ENCODE measurements at places on chromosomes 4 and X.

DNA sequence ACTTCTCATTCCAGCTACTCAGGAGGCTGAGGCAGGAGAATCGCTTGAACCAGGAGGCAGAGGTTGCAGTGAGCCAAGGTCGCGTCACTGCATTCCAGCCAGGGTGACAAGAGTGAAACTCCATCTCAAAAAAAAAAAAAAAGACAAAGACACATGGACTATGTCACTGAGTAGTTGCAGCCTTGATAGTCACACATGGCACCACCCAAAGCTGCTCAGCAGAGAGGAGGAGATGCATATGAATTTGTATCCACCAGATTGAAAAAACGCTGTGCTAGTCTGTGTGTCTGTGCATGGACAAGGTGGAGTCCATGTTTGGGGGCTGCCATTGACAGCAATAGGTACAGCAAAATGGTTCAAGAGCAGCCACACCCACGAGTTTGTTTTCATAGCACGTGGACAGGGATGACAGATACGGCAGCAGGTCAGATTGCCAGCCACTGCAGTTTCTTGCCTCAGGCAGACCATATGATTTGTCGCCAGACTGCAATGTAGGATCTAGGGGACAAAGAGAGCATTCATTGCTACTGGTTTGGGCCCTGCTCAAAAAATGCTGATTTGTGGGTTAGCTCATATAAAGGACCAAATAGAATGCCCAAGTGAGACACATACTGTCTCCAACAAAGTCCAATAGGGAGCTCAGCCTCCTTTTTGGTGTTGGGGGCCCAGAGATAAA is 89.9 kb downstream of the CEP135 start:
- no peak for DNase-seq

- no peak for DNase-seq
These were observed 133.9 kb downstream of the EGF start for GRCh38 chr4:110046588-110047049.

GRCh38 chr4:47213539-47213938 is 182.2 kb downstream of the GABRB1 start:
- DNase-seq = no peak

GRCh38 chr4:158313566-158313965 is 103.3 kb downstream of the TMEM144 start:
- no peak for DNase-seq

- DNase-seq = peak; percentile 2
These were observed 124.2 kb upstream of the MBNL3 start for GRCh38 chrX:132612821-132613564.

DNA sequence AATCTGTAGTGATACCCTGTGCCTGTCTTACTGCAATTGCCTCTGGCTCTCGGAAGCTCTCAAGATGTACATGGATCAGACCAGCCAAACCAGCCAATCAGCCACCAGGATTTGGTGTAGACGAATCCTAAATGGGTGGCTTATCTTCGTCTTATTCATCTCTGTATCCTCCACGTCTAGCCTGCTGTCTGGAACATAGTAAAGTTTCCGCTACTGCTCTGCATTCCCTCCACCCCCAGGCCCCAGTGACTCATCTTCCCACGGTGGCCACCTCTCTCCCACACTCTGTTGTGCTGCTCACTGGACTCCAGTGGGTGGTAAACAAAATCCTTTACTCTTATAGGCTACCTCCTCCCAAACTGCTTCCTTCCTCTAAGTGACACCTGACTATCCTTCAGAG is 37.8 kb downstream of the SEPTIN6 start:
- no peak for DNase-seq

- no peak for DNase-seq
These were observed 103.0 kb upstream of the ENPP6 start for GRCh38 chr4:184320631-184321030.

GRCh38 chrX:1020634-1021166 is 191.7 kb downstream of the CRLF2 start:
- no peak for DNase-seq

GRCh38 chr4:170413951-170414350 is 324.2 kb upstream of the AADAT start:
- no peak for DNase-seq

- DNase-seq = no peak
These were observed 99.9 kb upstream of the ADRA2C start for GRCh38 chr4:3666263-3666662.

DNA sequence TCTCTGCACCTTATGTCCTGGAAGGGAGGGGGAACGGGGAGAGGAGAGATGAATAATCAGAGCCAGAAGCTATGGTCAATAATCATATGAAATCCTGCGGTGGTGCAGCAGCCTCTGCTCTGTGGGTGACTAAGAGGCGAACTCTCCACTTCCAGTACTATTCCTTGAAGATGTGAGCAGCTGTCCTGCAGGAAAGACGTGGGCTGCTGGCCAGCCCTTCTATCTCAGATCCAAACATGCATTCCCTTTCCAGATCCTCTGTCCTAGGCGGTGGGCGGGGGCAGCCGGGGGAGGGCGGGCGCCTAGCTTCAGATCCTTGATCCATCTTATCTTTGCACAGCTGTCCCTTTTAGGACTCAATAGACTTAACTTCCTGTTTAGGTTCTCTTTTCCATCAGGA is 34.5 kb downstream of the SPINK2 start:
- DNase-seq = no peak

DNA sequence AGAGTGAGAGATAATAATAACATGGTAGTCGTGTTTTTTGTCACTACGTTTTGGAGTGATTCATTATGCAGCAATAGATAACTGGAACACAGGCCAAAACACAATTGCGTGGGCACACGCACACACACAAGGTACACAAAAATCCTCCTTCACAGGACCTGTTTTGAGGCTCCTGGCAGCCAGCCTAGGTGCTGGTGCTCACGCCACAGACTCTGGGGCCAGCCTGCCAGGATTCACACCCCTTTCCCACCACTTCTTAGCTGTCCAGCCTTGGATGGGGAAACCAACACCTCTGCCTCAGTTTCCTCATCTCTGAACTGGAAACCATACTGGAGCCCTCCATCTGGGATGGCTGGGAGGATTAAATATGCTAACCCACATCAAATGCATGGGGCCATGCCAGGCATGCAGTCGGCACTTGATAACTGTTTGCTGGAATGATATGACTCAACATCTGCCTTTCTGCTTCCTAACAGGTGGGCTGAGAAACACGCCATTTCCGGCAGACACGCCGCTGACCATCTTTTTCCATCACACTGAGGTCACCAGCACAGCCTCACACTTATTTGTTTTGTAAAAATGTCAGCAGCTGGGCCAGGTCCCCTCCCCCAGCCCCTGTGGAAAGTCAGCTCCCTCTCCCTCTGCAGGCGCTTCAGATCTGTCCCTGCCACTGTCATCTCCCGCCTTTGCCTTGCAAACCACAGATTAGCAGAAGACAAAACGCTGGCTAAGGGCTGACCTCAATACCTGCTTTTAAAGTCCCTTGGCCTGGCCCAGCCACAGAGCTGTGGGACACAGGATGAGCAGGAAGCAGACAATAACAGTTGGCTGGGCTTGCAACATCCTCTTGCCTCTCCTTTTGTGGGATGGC is 237.5 kb downstream of the BCOR start:
- DNase-seq = peak; percentile 38

GRCh38 chr4:145823743-145824142 is 114.9 kb downstream of the ZNF827 start:
- no peak for DNase-seq

DNA sequence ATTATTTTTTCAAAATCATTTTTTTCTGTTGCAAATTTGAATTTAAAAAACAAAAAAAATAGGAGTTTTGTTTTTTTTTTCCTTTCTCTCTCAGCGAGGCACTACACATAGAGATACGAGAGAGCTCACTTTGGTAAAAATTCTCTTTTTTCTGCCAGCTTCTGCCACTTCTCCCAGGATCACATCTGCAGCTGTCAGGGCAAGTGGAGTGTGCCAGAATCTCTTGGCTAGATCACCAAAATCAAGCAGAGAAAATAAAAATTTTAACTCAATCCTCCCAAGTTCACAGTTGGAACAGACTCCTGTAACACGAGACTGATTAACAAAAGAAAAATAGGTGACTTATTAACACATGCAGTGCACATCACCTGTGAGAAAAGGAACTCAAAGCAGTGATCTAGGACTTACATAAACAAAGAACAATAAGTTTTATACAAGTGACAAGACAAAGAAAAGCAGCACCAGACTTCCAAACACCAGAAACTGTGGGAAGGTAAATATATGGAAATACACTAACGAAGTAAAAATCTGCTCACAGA is 213.2 kb upstream of the ZFP42 start:
- no peak for DNase-seq

- no peak for DNase-seq
These were observed 523.0 kb downstream of the ANKRD50 start for GRCh38 chr4:124189545-124189944.

DNA sequence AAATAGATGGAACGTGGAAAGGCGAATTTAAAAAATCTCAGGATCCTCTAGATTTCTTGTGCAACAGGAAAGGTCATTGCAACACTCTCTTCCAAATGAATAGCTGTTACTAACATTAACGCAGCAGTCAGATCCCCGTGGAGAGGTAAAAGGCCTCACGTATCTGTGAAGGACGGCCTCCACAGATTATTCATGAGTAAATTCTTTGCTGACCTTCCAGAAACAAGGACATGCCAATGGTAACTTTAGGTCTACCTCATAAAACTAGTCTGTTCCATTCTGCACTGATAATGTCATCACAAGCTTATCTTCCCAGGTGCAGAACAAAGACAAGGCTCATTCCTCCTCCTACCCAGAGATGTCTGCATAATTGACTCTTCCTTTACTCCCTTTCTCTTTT is 16.1 kb upstream of the REPS2 start:
- no peak for DNase-seq

GRCh38 chrX:70720721-70721120 is 187.8 kb downstream of the TEX11 start:
- no peak for DNase-seq

- no peak for DNase-seq
These were observed 210.6 kb upstream of the KLF3 start for GRCh38 chr4:38453253-38453881.

GRCh38 chrX:116111934-116112595 is 58.5 kb upstream of the AGTR2 start:
- DNase-seq = no peak

- DNase-seq = no peak
These were observed 216.6 kb downstream of the KDR start for GRCh38 chr4:54908763-54909162.

- DNase-seq = no peak
These were observed 66.3 kb upstream of the TMEM164 start for GRCh38 chrX:109936598-109936997.

DNA sequence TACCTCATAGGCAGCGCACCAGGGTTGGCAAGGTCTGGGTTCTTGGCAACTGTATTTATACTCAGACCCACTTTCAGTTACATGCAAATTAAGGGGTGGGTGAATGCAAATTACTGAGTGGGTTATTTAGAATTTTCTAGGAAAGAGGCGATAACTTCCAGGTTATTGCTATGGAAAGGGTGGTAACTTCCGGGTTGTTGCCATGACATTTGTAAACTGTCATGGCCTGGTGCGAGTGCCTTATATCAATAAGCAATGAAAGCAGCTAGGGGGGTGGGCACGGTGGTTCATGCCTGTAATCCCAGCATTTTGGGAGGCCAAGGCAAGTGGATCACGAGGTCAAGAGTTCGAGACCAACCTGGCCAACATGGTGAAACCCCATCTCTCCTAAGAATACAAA is 57.5 kb upstream of the SLC7A3 start:
- no peak for DNase-seq

- DNase-seq = no peak
These were observed 67.2 kb upstream of the RASGEF1B start for GRCh38 chr4:81538716-81539427.

DNA sequence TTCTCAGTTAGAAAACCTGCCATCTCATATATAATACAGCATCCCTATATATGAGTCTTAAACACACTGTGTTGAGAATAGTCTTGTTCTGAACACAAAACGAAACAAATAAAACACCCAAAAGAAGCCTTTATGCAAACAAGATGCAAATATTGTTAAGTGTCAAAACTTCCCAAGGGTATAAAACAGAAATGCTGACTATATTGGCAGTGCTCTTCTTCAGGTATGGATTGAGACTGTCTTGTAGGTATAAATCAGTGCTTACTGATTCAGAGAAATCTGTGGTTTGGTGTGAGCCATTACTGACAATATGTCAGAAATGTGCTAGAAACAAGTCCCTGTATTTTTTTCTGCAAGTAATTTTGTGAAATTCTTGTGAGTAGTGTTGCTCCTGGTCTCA is 82.8 kb upstream of the CTSO start:
- no peak for DNase-seq

DNA sequence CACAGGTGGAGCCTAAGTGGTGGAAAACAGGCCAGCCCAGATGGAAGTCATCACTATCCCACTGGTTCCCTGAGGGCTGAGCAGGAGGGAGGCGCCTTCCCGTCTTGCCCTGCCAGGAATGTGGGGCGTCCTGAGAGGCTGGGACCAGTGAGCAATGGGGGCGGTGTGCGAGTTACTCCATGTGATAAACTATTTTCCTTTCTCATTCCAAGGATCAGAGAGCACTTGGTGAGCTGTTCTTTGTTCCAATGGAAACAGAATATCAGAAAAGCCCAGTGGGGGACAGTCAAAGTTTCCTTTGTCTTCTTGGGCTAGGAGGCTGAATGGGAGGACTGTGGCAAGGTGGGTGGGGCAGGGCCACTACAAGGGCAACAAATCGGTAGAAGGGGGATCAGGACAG is 86.2 kb downstream of the NHSL2 start:
- DNase-seq = no peak

- no peak for DNase-seq
These were observed 98.2 kb upstream of the PRKX start for GRCh38 chrX:3811331-3812311.

DNA sequence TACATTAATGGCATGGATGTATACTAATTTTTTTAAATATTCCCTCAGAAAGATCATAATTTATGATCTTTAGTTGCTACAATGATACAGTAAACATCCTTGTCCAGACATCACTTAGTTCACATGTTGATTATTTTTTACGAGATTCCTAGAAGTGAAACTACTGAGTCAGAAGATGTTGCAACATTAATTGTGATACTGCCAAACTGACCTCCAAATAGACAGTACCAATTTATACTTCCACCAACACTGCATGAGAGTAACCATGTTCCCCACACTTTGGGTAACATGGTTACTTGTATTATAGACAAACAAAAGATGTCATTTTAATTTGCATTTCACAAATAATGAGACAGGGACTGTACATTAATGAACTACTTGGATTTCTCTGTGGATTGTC is 19.6 kb downstream of the RCHY1 start:
- no peak for DNase-seq

- no peak for DNase-seq
These were observed 16.3 kb upstream of the NEUROG2 start for GRCh38 chr4:112532267-112532666.

DNA sequence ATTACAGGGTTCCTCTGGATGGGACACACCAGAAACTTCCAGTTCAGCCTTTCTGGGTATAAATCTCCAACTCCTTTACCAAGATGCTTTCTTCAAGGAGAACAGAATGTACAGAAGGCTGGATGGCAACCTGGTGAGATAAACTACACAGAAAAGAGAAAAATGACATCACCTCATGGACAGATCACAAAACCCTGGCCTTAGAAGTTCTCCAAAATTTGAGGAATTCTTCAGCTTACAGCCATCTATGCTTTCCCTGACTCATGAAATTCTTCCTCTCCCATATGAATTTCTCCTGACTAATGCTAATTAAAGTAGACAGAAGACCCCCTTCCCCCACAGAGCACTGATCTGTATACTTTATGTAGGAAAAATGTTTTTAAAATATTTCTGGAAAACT is 345.4 kb downstream of the STIM2 start:
- DNase-seq = no peak

- DNase-seq = no peak
These were observed 1528.3 kb downstream of the RPA4 start for GRCh38 chrX:98412058-98412457.

- DNase-seq = no peak
These were observed 93.5 kb upstream of the AFAP1 start for GRCh38 chr4:8033067-8033755.
